Motor neuron (in vitro differentiated cells): ENCODE measurements at places on chromosomes 5 and 9. TPM values are rescaled to one million over a fixed set of nuclear protein-coding genes. Genes with fewer than 3 reads are reported as not detected.

Gene FBP2
- total RNA-seq, result 0.42 TPM in 1 of 2 replicates, not detected in the other

Gene SEMA5A
- total RNA-seq, result 98.5 and 99.2 TPM in 2 replicates

Gene NR5A1
- total RNA-seq, result 0.18 and 0.21 TPM in 2 replicates

Gene KLHL3
- total RNA-seq, result 2.4 and 5.8 TPM in 2 replicates

Gene SLC6A18
- total RNA-seq, result not detected in 2 replicates

Gene CYLC2
- total RNA-seq, result not detected in 2 replicates

Gene EPB41L4A
- total RNA-seq, result 0.71 and 0.97 TPM in 2 replicates
